T-helper 17 cell (primary cell): ENCODE measurements at places on chromosomes 13 and 19.

- DNase-seq = no peak
Measured at GRCh38 chr19:33488826-33489225, 32.8 kb downstream of the PEPD start.

DNA sequence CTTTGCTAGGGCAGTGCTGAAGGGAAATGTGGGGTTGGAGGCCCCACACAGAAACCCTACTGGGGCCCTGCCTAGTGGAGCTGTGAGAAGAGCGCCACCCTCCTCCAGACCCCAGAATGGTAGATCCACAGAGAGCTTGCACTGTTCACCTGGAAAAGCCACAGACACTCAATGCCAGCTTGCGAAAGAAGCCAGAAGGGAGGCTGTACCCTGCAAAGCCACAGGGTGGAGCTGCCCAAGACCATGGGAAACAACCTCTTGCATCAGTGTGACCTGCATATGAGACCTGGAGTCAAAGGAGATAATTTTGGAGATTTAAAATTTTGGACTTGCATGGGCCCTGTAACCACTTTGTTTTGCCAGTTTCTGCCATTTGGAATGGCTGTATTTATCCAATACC, 615.4 kb upstream of the MIR17HG start:
- DNase-seq = no peak

DNA sequence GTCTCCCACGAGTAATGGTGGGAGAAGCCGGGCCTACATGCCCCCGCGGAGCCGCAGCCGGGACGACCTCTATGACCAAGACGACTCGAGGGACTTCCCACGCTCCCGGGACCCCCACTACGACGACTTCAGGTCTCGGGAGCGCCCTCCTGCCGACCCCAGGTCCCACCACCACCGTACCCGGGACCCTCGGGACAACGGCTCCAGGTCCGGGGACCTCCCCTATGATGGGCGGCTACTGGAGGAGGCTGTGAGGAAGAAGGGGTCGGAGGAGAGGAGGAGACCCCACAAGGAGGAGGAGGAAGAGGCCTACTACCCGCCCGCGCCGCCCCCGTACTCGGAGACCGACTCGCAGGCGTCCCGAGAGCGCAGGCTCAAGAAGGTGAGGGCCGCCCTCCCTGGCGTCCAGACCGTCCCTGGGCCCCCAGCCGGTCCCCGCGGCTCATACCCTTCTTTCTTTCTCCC, 1.4 kb upstream of the USF2 start:
- peak; percentile 16 for DNase-seq

- DNase-seq = no peak
Measured at GRCh38 chr13:109720758-109721184, 65.6 kb downstream of the IRS2 start.

DNA sequence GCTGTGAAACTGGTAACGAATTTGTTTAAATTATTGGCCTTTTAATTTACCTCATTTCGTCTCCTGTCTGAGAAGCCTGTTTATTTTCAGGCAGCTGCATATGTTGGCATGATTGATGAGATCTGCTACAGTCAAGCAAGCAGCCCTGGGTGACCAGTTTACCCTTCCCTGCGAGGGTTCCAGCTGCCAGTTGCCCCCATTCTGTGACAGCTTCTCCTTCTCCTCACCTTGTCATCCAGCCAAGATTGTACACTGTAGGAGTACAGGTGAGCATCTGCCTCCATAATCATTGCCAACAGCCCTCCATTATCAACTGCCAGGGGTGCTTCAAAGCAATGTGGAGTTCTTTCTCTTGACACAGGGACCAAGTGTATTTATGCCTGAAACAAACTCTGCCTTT, 1979.9 kb upstream of the PRR20A start:
- no peak for DNase-seq

GRCh38 chr13:30880151-30880855, 25.8 kb upstream of the MEDAG start:
- no peak for DNase-seq

- no peak for DNase-seq
Measured at GRCh38 chr19:16899566-16900075, 10.8 kb downstream of the F2RL3 start.

GRCh38 chr13:98503175-98504028, 73.5 kb downstream of the STK24 start:
- DNase-seq = no peak

GRCh38 chr13:113064534-113065405, 40.8 kb upstream of the F7 start:
- no peak for DNase-seq

DNA sequence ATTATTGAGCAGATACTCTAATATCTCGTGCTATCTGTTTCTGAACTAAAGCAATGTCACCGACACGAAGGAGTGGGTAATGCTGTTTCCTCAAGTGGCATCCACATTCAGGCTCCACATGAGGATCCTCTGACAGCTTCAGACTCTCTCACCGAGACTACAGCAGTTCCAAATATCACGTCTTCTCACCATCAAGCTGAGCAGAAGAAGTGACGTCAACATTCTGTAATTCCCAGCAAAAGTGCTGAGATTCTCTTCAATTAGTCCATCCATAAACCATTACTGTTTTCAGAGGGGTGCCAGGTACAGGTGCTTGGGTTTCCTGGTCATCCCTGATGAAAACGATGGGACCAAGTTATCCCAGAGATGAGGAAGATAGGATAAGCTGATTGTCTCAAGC, 110.0 kb upstream of the DACH1 start:
- DNase-seq = no peak

DNA sequence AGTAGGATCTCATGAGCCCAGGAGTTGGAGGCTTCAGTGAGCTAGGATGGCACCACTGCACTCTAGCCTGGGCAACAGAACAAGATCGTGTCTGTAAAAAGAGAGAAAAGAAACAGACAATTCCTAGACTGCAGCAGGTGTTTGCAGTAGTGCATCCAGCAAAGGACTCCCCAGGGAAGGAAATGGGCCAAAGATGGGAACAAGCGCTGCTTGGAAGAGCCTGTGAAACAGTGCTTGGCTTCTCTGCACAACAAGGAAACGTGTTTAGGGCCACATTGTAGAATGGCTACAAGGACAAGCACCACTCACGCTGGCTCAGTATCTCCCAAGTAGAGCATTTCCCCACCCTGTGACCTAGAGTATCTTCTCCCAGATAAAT, 35.5 kb upstream of the LDLR start:
- DNase-seq = no peak

- no peak for DNase-seq
Measured at GRCh38 chr13:35716186-35716585, 239.7 kb upstream of the MAB21L1 start.

- no peak for DNase-seq
Measured at GRCh38 chr19:48418317-48419064, 25.0 kb downstream of the GRIN2D start.

- no peak for DNase-seq
Measured at GRCh38 chr13:48188131-48188530, 44.9 kb upstream of the ITM2B start.

- DNase-seq = no peak
Measured at GRCh38 chr19:14107581-14108461, 9.7 kb downstream of the PRKACA start.

DNA sequence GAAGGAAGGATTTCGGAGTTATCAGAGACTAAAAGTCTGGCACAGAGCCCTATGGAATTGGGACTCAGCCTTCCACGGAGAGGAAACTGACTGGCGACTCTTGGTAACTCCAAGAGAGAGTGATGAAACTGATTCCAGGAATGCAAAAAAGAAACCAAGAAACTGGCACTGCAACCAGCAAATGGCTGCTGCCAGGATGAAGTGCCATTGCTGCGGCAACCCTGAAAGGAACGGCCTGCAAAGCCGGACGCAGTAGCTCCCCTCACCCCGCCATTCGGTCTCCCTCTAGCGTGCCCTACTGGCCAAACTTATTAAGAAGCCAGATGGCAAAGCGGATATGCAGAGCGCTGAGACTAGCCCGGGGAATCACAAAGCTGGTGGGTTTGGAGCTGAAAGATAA, 236.0 kb downstream of the PCDH9 start:
- DNase-seq = no peak

DNA sequence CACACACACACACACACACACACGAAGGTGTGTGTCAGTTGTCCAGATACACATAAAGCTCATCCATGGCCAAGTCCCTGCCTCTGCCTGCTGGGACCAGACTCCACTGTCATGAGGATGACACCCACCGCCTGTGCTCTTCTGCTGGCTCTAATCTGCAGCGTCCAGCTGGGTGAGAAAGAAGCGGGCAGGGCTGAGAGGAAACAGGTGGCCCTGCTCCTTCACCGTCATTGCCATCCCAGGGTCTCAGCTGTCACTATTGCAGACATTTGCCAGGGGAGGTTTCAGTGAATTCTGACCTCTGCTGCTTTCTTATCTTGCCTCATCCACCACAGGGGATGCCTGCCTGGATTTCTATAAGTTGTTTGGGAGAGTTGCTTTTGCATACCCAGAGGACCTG, 31.4 kb downstream of the SCGB2B2 start:
- DNase-seq = no peak

GRCh38 chr19:8973501-8974091, 36.6 kb downstream of the MUC16 start:
- no peak for DNase-seq

- no peak for DNase-seq
Measured at GRCh38 chr13:52118595-52118994, 10.3 kb downstream of the NEK5 start.
